DMS79 treated with DMSO at 0.1 percent for 48 hours (cell line): ENCODE measurements at places on chromosomes 16 and 17.
A peak's percentile ranks its signal among the peaks of the same experiment; 100 is the strongest.

GRCh38 chr16:8712589-8713361 is 38.4 kb downstream of the ABAT start:
- peak; percentile 62 for DNase-seq

- DNase-seq, result no peak
Measured at GRCh38 chr17:17403065-17403464, 73.7 kb upstream of the MED9 start.

GRCh38 chr17:22694362-22695227 is 1002.3 kb downstream of the KCNJ18 start:
- DNase-seq, result no peak

- no peak for DNase-seq
Measured at GRCh38 chr17:71464751-71465150, 656.1 kb upstream of the SOX9 start.

DNA sequence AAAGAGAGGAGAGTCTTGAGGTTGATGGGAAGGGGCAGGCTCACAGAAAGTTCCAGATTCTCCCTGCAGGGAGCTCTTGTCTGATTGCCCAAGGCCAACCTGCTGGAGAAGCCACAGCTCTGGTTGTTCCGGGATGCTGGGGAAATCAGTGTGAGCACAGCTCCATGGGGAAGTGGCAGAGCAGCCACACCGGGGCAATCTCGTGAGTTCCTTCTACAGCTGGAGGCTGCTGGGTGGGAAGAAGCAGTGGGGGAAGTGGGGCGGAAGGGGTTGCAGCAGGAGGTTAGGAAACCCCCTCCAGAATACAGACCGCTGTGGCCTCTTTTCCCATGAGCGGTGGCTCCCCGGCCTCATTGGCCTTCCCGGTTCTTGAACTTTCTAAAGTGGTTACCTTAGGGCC is 34.0 kb downstream of the KIAA0513 start:
- no peak for DNase-seq

DNA sequence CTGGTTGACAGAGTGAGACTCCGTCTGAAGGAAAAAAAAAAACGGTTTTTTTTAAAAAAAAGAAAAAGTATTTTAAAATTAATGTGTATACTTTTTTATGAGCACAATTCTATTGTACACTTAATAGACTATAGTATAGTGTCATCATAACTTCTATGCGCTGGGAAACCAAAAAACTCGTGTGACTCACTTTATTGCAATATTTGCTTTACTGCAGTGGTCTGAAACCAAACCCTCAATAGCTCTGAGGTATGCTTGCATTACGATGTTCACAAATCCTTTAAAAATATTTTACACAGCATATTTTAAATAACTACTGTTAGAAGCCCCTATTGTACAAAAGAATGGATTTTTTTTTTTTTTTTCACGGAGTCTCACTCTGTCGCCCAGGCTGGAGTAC is 12.4 kb upstream of the MAP2K6 start:
- no peak for DNase-seq

- no peak for DNase-seq
Measured at GRCh38 chr16:69858191-69859104, 92.7 kb upstream of the CLEC18A start.

GRCh38 chr16:77663711-77664110 is 58.6 kb upstream of the NUDT7 start:
- DNase-seq, result no peak

DNA sequence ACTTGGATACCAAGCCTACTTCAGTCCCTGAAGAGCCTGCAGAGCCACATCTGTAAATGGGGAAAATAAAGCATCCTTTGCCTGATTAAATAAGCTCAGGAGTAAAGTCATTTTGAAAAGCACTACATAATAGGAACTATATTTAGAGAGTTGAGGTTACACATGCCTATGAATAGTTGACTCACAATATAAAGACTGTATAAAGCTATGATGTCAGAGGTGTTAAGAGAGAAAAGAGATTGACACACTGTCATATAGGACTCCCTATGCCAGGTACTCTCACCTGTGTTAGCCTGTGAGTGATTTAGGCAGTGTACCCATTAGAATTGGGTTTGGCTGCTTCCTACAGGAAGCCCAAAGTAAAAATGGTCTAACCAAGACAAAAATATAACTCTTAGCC is 87.7 kb upstream of the CRHR1 start:
- no peak for DNase-seq

DNA sequence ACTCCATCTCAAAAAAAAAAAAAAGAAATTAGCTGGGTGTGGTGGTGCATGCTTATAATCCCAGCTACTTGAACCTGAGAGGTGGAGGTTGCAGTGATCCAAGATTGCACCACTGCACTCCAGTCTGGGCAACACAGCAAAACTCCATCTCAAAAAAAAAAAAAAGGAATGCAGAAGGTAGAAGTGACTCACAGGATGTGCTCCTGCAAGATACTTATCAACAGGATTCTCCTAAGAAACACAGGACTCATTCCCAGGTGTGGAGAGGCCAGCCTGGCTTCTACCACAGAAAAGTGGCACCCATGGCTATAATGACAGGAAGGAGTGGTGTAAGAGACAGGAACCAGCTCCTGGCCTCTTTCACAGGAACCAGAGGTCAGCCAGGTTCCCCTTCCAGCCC is 13.8 kb downstream of the ELMO3 start:
- DNase-seq, result no peak

DNA sequence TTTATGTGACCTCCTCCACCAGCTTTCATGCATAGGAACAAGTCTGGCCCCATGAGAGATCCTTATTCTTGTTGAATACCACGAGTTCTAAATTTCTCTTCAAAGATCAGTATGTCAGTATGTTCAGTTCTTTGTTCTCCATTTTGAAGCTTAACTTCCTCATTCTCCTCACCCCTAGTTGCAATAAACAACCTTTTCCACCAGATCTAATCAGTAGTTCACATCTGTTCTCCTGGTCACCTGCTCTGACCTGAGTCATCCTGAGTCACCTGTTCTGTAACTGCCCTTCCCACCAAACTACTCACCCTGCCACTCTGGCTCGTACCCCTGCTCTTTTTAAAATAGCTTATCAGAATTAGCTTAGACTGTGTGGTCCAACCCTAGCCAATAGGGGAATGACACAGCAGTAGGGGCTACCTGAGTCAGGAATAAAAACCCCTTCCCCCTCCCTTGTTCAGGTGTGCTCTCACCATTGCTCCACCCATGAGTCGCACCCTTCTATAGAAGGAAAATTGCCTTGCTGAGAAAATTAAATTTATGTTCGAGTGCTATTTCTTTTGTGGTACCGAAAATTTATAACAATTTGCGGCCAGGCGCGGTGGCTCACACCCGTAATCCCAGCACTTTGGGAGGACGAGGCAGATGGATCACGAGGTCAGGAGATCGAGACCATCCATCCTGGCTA is 94.6 kb downstream of the EMP2 start:
- DNase-seq, result no peak
